ENCODE measurements at places on chromosomes 6 and 20. TPM values are rescaled to one million over a fixed set of nuclear protein-coding genes. Genes with fewer than 3 reads are reported as not detected.

The HMGCLL1 gene
- total RNA-seq, result not detected

The AKAP12 gene
- total RNA-seq, result 146 TPM

The LINC00237 gene
- not detected for total RNA-seq

The NQO2 gene
- total RNA-seq, result 21.5 TPM

The EEF1A2 gene
- total RNA-seq, result 463 TPM

The SPATS1 gene
- total RNA-seq, result not detected

The GPSM3 gene
- total RNA-seq, result 7.1 TPM

The ZNF334 gene
- 0.58 TPM for total RNA-seq

The VIP gene
- total RNA-seq, result not detected

The CDSN gene
- total RNA-seq, result 0.55 TPM

All from PC-3 (cell line).